ENCODE measurements at places on chromosomes 4 and X.

DNA sequence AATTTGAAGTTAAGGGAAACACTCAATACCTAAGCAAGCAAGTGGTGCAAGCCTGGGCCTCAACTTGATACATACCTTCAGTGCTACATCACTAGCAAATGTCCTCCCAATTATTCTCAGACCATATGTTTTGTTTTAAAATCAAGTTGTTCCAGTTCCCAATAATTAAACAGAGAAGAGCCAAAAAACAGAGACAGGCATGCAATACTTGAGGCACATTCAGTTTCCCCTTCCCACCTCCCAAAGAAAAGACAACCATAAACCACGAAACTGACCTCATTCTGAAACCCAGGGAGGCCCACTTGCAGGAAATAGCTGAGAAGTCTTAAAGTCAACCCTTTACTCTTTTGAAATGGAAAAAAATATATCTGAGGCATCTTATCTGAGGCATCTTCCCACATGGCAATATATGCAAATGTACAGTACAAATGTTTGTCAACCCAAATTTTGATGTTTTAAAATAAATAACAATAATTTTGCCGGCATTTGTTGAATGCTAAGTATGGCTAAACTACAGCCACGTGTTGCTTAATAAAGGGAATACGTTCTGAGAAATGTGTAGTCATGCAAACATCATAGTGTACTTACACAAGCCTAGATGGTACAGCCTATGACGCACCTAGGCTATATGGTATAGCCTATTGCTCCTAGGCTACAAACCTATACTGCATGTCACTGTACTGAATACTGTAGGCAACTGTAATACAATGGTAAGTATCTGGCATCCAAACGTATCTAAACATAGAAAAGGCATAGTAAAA is 147.5 kb downstream of the TSPAN5 start:
- DNase-seq, result no peak

GRCh38 chrX:13121020-13121555 is 76.7 kb upstream of the FAM9C start:
- DNase-seq, result no peak

GRCh38 chr4:108172753-108173598 is 4.2 kb upstream of the LEF1 start:
- DNase-seq, result peak; percentile 54

GRCh38 chr4:38503689-38504395 is 160.2 kb upstream of the KLF3 start:
- DNase-seq, result no peak

DNA sequence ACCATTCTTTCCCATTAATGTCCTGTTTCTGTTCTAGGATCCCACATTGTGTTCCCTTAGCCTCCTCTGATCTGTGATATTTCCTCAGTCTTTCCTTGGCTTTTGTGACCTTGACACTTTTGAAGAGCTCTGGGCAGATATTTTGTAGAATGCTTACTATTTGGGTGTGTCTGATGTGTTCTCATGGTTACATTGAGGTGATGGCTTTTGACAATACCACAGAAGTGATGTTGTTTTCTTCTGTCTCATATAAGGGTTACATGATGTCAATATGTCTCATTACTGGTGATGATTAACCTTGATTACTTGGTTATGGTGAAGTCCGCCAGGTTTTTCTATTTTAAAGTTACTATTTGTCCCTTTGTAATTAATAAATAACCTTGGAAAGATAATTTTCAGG is 183.7 kb downstream of the SOWAHB start:
- no peak for DNase-seq

GRCh38 chr4:149008415-149009025 is 566.3 kb upstream of the NR3C2 start:
- no peak for DNase-seq

GRCh38 chr4:177945268-177945667 is 503.0 kb upstream of the AGA start:
- no peak for DNase-seq

DNA sequence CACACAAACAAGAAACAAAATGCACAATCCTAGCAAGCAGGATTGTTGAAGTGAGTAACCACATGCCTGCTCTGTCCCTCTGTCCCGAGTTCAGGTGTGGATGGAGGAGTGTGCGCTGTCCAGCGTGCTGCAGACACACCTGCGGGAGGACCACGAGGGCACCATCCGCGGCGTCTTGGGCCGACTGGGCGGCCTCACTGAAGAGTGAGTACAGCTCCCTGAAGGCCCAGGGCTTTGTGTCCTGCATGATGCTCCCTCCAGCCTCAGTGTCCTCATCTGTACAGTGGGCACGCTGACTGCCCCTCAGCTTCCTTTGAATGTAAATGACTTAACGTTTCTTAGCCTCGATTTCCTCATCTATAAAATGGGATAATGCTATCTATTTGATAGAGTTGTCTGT is 82.5 kb downstream of the EVC start:
- no peak for DNase-seq

DNA sequence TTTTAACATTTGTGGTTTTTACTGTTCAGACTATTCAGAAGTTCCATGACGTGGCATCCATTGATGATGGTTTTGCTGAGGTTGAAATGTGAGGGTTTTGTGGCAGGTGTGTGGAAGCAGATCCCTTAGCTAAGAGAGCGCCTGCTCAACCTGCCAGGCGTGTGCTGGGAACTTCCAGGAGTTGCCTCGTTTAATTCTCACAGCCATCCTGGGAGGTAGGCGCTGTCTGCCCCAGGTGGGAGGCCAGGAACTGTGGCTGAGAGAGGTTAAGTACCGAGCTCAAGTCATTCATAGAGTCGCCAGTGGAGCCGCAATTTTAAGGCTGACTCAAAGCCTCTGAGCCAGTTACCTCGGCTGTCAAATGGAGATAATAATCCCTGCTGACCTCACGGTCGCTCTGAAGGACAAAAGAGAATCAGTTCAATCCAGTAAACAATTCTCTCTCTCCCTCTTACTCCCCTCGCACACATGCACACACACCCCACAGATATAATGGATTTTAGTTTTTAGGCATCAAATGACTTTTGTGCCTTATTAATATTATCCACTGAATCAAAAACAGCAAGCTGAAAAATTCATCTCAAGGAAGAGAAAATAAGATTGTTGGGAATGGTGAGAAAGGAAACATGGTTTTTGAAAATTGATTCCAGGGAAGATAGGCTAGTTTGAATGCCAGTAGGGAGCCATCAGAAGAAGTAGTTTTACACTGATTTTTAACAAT is 171.3 kb downstream of the PTTG2 start:
- DNase-seq, result peak; percentile 32

DNA sequence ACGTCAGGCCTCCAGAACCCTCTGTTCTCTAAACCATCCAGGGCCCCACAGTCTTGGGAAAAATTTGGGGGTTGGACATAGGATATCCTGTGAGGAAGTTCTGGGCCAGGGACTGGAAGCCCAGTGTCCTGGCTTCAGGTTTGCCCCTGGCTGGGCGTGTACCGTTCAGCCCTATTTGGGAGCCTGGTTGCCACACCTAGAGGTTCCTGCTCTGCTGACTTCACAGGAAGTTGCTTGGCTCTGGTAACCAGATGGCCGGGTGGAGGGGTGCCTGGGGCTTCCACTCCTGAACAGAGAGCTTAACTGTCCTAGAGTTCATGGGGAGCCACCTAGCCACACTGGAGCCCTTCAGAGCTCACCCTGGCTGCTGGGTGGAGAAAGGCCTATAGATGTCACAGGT is 1.1 kb downstream of the TAFAZZIN start:
- DNase-seq, result no peak

GRCh38 chr4:8325291-8325973 is 55.9 kb downstream of the HTRA3 start:
- no peak for DNase-seq

DNA sequence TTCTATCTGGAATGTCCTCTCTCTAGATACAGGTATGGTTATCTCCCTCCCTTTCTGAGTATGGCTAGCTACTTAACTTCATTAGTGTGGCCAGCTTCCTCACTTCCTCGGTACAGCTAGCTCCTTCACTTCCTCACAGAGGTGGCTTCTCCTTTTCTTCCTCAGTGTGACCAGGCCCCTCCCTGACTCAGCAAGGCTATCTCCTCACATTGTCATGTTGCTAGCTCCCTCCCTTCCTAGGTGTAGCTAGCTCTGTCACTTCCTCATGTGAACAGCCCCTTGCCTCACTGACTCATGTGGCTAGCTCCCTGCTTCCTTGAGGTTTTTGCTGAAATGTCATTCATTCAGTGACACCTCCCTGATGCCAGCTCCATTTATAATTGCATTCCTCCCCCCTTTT is 67.3 kb upstream of the DDIT4L start:
- DNase-seq, result no peak

GRCh38 chrX:133250184-133251100 is 32.3 kb upstream of the TFDP3 start:
- DNase-seq, result no peak

- DNase-seq, result no peak
Measured at GRCh38 chrX:26597981-26598380, 382.0 kb downstream of the MAGEB5 start.

DNA sequence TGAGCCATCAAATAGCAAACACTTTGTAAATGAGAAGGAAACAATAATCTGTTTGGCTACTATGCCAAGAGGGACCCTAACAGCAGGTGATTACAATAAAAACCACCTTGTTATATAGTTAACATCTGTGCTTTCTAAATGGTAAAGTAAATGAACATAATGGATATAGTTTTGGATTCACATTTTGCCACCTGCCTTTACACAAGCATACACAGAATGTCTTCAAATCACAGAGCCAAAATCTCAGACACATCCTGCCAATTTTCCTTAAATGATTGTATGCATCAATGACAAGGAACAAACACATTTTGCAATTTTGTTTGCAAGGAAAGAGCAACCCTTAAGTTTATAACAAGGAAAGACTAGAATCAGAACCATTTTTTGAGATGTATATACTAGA is 334.2 kb downstream of the FSTL5 start:
- no peak for DNase-seq

- no peak for DNase-seq
Measured at GRCh38 chr4:32929796-32930699, 2209.9 kb downstream of the PCDH7 start.

- no peak for DNase-seq
Measured at GRCh38 chr4:54723220-54723619, 65.5 kb downstream of the KIT start.

- no peak for DNase-seq
Measured at GRCh38 chr4:147833741-147834140, 101.9 kb downstream of the ARHGAP10 start.

Data from stimulated activated CD4-positive, alpha-beta T cell treated with anti-CD3 and anti-CD28 coated beads, TNF-alpha, amount 100 ng/mL, for 4 hours (primary cell).